ENCODE measurements at places on chromosomes 7 and 10.

GRCh38 chr10:103470761-103471653 is 8.0 kb downstream of the CALHM3 start:
- H3K27ac ChIP-seq, result no peak overlapping the region
- no peak for DNase-seq
- no peaks in the 10 kb centered on the region for H3K36me3 ChIP-seq

DNA sequence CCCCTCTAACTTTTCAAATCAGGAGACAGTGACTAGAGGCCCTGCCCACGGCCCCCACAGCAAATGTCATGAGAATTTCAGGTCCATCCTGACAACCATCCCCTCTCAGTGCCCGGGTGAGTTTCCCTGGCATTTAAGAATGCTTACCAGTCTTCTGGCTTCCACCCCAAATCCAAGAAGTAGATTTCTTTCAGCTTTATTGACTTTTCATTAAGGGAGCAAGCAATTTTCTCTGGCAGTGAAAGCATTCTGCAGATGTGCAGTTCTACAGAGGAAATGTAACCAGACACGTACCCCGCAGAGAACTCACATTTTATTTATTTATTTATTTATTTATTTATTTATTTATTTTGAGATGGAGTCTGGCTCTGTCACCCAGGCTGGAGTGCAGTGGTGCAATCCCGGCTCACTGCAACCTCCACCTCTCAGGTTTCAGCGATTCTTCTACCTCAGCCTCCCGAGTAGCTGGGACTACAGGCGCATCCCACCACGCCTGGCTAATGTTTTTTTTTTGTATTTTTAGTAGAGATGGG is 120.9 kb upstream of the KCTD7 start:
- H3K27ac ChIP-seq, result no peak overlapping the region
- no peaks in the 10 kb centered on the region for H3K4me1 ChIP-seq
- DNase-seq, result no peak
- no peak overlapping the region for H3K4me3 ChIP-seq

GRCh38 chr7:113408999-113409398 is 290.6 kb upstream of the SMIM30 start:
- H3K4me3 ChIP-seq, result no peak overlapping the region
- H3K36me3 ChIP-seq, result no peaks in the 10 kb centered on the region
- H3K27ac ChIP-seq, result no peak overlapping the region
- no peaks in the 10 kb centered on the region for H3K27me3 ChIP-seq
- no peak for DNase-seq

- H3K27me3 ChIP-seq, result no peaks in the 10 kb centered on the region
- H3K27ac ChIP-seq, result no peak overlapping the region
- DNase-seq, result no peak
- no peaks in the 10 kb centered on the region for H3K4me1 ChIP-seq
- H3K36me3 ChIP-seq, result no peaks in the 10 kb centered on the region
These were observed 105.9 kb downstream of the AASS start for GRCh38 chr7:122038134-122038533.

GRCh38 chr7:131721660-131722059 is 165.2 kb upstream of the PODXL start:
- H3K27me3 ChIP-seq, result no peaks in the 10 kb centered on the region
- H3K4me1 ChIP-seq, result no peaks in the 10 kb centered on the region
- H3K27ac ChIP-seq, result no peak overlapping the region

DNA sequence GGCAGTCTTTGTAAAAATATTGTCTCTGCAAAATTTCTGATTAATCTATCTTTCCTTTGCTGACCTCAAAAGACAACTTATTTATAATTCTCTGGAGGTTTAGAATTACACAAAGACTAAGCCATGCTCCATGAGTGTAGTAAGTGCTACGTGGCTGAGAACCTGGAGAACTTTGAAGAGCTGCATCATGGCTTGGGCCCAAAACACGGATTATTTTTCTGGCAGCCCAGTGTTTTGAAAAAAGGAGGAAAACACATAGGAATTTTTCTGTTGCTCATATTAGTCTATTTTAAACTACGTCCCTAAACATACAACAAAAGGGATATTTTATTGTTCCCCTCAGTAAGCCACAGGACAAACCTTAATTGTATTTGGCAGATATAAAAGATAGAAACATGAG is 360.7 kb upstream of the MYO3A start:
- no peak overlapping the region for H3K4me3 ChIP-seq
- DNase-seq, result no peak
- no peaks in the 10 kb centered on the region for H3K27me3 ChIP-seq
- no peak overlapping the region for H3K27ac ChIP-seq

DNA sequence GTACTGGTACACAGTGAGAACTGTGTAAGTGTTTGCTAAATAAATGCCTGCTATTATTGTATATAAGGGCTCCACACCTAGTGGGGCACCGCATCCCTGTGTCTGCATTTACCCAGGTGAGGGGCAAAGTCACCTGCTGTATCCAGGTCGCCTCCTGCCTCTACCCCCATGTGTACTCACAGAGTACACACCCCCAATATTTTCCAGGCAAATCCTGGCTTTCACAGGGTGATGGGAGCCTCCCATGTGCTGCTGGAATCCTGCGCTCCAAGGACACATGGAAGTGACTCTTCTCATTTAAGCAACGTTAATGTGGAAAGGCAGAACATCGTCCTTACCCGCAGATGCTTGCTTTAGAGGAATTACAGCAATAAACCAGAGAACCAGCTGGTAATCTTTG is 48.2 kb downstream of the ARHGAP22 start:
- H3K27me3 ChIP-seq, result no peaks in the 10 kb centered on the region
- H3K4me1 ChIP-seq, result no peaks in the 10 kb centered on the region
- H3K27ac ChIP-seq, result no peak overlapping the region
- H3K4me3 ChIP-seq, result no peak overlapping the region

DNA sequence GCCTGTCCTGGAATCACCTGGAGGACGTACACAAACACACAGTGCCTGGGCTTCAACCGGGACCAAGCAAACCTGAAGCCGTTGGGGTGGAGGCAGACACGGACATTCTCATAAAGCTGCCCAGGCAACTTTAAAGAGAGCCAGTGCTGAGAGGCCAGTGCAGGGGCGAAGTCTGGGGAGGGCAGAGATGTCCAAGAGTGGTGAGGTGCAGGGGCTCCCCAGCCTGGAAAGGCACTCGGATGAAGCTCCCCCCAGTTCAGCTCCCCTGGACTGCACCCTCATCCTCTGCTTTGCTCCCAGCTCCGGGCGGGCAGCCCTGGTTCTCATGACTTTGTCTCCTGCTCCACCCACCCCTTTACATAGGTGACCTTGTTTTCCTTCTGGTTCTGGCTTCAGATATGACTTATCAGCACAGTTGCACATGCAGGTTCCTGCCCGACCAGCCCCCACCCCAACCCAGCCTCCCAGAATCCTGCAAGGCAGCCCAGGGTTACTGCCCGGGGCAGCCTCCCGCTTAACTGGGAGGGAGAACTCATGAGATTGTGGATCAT is 60.8 kb upstream of the EEPD1 start:
- H3K4me3 ChIP-seq, result no peak overlapping the region
- H3K4me1 ChIP-seq, result no peaks in the 10 kb centered on the region
- H3K27ac ChIP-seq, result no peak overlapping the region
- H3K36me3 ChIP-seq, result no peaks in the 10 kb centered on the region

- no peak overlapping the region for H3K4me3 ChIP-seq
- H3K27me3 ChIP-seq, result no peaks in the 10 kb centered on the region
- H3K4me1 ChIP-seq, result peaks cover 81% of the 10 kb centered on the region
- DNase-seq, result no peak
- no peaks in the 10 kb centered on the region for H3K36me3 ChIP-seq
These were observed 6.0 kb downstream of the ZMIZ1 start for GRCh38 chr10:79074732-79075131.

GRCh38 chr7:29039821-29040578 is 81.9 kb upstream of the TRIL start:
- H3K27me3 ChIP-seq, result no peaks in the 10 kb centered on the region
- DNase-seq, result no peak
- no peak overlapping the region for H3K27ac ChIP-seq
- no peaks in the 10 kb centered on the region for H3K4me1 ChIP-seq

All from tibial nerve (tissue), 4 donors.